Activated T-helper 1 cell treated with Interleukin-2 at 50 U/mL for 16 hours (primary cell): ENCODE measurements at places on chromosomes 5 and 9.

GRCh38 chr5:107982703-107983425, 312.1 kb upstream of the EFNA5 start:
- DNase-seq = no peak

- no peak for DNase-seq
Observed at GRCh38 chr5:172478256-172478655, 23.9 kb upstream of the SH3PXD2B start.

DNA sequence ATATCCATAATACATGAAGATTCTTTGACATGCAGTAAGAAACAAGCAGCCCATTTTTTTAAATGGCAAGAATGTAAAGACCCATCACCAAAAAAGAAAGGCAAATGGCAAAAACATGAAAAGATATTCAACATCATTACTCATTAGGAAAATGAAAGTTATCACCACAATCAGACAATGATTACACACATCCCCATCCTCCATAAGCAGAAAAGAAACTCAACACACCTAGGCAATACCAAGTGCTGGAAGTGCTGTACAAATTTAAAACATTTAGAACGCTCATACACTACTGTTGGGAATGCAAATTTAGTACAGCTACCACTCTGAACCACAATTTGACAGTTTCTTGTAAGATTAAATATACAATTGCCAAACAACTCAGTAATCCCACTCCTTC, 466.7 kb downstream of the ACTL7B start:
- no peak for DNase-seq

DNA sequence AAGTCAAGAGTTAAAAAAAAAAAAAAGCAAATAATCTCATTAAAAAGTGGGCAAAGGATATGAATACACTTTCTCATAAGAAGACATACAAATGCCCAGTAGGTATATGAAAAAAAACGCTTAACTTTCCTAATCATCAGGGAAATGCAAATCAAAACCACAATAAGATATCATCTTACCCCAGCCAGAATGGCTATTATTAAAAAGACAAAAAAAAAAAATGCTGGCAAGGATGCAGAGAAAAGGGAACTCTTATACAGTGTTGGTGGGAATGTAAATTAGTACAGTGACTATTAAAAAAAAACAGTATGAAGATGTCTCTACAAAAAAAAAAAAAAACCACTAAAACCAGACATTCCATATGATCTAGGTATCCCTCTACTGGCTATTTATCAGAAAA, 79.4 kb downstream of the LPAR1 start:
- DNase-seq = no peak

DNA sequence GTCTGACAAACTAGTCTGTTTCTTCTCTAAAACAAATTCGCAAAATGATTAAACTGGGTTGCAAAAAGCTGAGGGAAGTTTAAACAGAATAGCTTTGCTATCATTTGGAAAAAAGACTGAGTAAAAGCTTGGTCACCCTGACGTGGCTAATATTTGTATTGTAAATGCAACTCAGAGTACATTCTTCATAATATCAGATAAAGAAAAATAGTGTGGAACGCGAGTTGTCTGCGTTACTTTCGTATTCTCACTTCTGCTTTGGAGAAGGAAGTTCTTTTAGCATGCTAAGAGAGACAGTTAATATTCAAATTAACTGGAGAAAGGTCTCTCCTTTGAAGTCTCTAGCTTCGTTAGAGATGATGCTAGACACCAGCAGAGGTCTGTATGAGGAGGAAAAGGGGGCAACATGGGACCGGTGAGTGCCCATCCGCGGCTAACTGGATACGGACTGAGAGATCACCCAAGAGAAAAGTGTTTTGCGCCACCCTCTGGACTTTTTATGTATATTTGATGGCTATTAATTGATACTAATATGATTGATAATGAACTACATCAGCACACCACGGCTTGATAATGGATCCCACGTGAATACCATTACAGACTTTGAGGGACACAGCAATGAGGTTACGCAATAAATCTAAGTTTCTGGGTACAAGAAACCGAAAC, 2.9 kb upstream of the CNTRL start:
- DNase-seq = no peak

DNA sequence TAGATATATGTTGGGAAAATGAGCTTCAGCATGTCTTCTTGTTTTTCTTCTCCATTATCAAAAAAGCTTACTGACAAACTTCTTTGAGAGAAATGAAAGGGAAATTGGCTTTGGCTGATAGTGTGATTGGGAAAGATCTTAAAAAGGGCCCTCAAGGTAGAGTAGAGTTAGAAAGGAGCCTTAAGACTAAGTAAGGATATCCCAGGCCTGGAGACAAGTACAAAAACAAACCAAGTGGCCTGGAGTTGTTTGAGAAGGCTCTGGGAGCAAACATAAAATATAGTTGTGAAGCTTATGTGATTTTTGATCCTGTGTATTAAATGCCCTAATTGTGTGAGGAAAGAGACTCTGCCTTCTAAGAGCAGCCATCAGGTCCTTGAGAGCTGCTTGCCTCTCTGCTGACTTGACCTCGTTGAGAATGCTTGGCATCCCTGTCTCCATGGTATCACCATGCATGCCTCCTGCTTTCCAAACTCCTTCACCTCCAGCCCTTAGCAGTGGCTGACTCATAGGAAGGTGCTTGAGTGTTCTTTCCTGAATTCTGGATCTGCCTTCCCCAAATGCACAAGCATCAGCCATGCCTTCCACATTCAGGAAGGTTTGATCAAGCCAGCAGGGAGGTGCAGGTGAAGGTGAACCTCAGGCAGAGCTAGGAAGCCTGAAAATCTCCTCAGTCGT, 78.9 kb downstream of the SMARCA2 start:
- DNase-seq = no peak

DNA sequence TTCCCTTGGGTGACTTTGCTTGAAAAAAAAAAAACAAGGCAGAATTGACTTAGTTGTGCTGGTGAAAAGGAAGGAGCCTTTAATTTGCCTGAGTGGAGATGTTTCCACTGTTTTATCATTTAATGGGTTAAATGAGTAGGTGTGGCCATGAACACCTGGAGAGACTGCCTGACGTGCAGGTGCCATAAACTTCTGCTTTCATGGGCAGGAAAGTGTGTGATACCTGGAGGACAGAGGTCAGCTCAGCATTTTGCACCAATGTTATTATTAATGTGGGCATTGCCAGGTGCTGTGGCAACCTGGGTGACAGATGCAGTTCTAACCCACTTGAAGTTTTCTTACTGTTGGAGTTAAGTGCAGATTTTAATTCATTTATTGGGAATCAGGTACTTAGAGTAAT, 145.4 kb downstream of the CD180 start:
- DNase-seq = no peak

DNA sequence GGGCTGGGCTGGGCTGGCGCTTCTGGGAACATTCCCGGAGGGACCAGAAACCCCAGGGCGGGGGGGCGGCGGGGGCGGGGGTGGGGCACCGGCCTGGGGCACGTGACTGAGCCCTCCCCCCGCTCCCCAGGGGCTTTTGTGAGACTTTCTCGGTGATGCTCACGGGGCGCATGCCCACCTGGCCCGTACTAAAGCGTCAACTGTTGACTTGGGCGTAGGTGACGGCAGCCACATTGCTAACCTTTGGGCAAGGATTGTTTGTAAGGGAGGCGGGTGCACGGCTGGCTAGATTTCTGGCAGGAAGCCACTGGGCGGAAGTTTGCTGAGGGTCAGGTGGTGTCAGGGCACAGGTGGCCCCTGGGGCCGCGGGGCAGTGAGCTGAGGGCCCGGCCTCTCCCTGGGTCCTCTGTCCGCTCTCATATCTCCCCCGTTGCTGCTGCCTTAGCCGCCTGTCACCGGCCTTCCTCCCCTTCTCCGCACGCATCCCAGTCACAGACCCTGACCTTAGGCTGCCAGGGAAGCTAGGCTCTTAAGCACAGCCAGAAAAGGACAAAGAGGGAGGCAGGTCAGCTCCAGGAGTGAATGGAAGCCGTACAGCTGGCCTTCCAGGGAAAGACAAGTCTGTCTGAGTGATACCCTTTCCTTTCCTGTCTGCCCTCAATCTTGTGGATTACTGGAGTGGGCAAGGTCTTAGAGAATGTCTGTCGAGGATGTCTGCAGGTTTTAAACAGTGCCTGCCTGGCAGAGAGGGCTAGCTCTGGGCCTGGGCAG, 812 bp downstream of the CACFD1 start:
- peak; percentile 13 for DNase-seq

DNA sequence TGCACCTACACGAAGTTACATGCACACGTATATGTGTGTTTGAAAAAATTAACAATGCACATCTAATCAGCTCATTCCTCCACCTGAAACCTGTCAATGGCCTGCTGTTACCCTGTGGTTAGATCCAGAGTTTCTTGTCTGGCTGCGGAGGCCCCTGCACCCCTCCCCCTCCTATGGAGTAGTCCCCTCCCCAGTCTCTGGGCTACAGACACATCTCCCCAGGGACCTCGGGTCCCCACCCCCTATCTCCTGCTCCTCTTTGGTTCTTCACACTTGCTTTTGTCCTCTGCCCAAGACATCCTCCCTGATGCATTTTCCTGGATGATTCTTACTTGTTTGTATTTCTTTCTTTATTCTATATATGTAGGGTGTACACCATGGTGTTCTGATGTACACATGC, 27.2 kb downstream of the FAM240B start:
- DNase-seq = no peak

- DNase-seq = peak; percentile 56
Observed at GRCh38 chr5:43039471-43040286, 440 bp downstream of the ANXA2R start.

GRCh38 chr9:69444791-69445190, 119.8 kb downstream of the ENTREP1 start:
- no peak for DNase-seq

- no peak for DNase-seq
Observed at GRCh38 chr9:128204858-128205257, 1.7 kb downstream of the DNM1 start.

- no peak for DNase-seq
Observed at GRCh38 chr5:79552984-79553383, 39.0 kb upstream of the HOMER1 start.

GRCh38 chr9:99177576-99178366, 44.0 kb downstream of the ALG2 start:
- DNase-seq = no peak

DNA sequence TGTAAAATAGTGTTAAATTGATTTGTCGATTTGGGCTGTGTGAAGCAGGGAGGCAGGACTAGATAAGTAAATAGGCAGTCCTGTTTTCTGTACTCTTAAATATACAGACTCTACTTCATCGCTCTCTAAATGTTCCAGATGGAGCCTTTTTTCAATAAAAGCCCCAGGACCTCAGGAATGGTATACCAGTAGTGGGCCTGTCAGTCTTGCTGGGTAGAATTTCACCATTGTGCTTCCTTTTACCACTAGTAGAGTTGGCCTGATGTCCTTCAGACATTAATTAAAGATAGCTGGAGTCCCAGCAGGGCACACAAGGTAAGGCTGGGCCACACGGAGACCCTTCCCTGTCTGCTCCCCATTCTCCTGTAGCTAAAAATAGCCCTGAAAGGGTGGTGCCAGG, 6.0 kb downstream of the SNX18 start:
- no peak for DNase-seq

DNA sequence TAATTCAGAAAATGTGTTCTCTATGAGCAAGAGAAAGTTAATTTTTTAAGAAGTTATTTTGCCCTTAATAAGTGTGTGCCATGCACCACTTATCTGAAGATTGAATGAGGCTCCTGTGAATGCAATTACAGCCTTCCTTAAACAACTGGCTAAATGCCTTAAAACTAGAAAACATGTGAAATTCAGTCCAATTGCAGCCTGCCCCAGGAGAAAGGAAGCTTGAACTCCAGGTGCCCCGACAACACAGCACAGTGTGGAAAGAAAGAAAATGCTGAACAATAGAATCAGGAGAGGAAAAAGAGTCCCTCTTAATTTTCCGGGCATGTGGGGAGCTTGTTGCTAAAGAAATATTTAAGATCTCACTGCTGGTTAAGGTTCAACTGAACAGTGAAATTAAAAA, 8.8 kb downstream of the LHFPL2 start:
- no peak for DNase-seq

DNA sequence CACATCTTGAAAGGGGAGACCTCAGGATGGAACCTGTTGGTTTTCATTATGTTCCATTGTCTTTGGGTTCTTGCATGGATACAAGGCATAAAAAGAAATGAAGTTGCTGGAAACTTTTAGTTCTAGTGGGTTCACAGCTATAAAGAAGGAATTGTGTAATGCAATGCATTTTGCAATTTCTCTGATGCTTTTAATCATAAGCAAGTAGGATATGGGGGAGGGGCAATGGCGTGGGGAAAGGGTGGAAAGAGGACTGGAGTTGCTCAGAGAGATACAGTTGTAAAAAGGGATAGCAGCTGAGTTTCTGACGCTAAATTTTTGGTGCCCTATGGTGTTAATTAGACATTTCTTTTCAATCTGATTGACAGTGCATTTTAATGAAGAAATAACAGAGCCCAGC, 88.6 kb upstream of the FANCC start:
- DNase-seq = no peak
